Activated CD4-positive, CD25-positive, alpha-beta regulatory T cell treated with anti-CD3 and anti-CD28 coated beads, Interleukin-2, amount 50 U/mL, for 24 hours (primary cell): ENCODE measurements at places on chromosomes 12 and 14.

DNA sequence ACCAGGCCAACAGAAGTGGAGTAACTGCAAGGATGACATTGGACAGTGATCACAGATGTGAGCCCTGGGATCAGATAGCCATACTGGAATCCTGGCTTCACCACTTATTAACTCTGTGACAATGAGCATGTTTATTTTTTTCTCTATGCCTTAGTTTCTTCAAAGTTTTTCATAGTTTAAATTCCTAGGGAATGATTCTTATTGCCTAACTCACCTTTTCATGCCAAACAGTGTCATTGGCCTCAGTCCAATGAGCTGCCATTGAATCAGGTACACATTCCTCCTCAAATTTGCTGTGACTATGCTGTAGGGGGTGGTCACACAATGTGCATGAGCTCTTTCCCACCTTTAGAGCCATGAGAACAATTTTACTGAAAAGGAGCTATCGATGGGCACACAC lies 342.3 kb downstream of the SYT1 start:
- ATAC-seq, result no peak

GRCh38 chr14:52121441-52121840 lies 52.6 kb upstream of the NID2 start:
- ATAC-seq, result no peak

DNA sequence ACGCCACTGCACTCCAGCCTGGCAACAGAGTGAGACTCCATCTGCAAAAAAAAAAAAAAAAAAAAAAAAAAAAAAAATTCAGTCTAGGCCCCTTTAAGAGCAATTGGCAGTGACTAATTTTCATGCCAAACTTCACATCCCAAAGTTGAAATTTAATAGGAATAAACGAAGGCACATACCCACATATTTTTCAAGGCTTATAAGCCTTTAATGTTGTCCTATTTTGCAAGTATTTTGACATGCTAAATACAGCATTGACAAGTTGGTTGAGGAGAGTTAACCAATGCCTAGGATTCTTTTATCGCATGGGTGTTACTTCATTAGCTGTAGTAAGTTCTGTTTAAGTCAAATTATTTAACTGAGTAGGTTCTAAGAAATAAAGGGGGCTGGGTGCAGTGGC lies 23.5 kb upstream of the HIP1R start:
- no peak for ATAC-seq

- no peak for ATAC-seq
These were observed 508.2 kb upstream of the ATP2B1 start for GRCh38 chr12:90216815-90217214.

DNA sequence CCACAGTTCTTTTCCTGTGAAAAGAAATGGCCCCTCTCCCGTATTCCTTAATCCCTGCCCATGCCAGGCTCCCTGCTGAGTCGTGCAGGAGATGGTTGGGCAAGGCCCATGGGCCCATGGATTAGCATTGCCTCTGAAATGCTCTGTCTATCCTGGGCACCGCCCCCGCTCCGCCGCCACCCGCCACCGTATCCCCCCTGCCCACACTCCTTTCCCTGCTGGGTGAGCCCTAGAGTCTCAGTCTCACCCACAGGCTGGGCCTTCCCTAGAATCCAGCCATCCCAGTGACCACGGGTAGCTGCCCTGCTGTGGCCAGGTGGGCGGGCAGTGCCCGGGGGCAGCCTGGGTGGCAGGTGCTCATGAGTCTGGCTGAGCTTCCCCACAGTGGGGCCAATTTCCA lies 50.6 kb downstream of the TSPAN11 start:
- ATAC-seq, result no peak
